CD8-positive, alpha-beta T cell (primary cell): ENCODE measurements at places on chromosomes 5 and 9.

DNA sequence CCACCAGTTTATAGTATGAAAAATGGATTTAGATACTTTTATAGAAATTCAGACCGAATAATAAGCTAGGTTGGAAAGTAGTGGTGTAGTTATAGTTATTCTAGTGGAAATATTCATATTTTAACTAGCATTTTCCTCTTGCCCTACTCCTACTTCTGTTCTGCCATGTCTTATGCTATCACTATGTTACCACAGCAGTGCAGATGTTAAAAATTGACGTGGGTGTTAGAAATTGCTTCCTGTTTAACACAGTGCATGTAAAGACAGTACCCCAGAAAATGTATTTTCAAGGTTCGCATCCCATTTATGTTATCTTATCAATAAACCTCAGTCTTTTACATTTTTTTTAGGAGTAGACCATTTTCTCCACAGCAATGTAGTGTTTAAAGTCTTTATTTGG is 774.2 kb upstream of the CDH10 start:
- DNase-seq, result no peak

DNA sequence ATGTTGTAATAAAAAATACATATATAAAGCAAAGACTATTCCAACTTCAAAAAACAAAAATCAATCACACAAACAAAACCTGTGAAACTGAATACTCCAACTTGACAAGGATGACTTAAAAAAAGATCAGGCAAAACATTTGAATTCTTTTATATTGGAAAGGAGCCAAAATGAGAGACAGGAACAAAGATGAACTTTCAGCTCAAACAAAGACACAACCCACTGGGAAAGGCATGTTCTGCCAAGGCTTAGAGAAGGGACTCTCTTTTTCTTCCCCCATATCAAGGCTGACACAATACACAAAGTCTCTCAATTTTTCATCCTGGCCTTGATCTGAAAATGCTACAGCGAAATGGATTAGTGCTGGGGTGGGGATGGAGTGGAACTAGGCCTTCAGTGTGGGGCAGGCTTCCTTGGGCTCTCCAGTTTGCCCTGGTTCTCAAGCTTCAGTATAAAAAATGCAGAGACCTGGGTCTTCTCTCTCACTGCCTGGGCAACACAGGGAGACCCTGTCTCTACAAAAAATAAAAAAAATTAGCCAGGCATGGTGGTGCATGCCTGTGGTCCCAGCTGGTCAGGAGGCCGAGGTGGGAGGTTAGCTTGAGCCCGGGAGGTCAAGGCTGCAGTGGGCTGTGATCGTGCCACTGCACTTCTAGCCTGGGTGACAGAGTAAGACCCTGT is 11.6 kb upstream of the FAM169A start:
- DNase-seq, result no peak

GRCh38 chr9:110923601-110924000 is 114.7 kb downstream of the LPAR1 start:
- no peak for DNase-seq

GRCh38 chr5:120465436-120465961 is 1.4 kb downstream of the PRR16 start:
- DNase-seq, result no peak

- DNase-seq, result no peak
Observed at GRCh38 chr5:138649316-138649720, 74.1 kb upstream of the HSPA9 start.

DNA sequence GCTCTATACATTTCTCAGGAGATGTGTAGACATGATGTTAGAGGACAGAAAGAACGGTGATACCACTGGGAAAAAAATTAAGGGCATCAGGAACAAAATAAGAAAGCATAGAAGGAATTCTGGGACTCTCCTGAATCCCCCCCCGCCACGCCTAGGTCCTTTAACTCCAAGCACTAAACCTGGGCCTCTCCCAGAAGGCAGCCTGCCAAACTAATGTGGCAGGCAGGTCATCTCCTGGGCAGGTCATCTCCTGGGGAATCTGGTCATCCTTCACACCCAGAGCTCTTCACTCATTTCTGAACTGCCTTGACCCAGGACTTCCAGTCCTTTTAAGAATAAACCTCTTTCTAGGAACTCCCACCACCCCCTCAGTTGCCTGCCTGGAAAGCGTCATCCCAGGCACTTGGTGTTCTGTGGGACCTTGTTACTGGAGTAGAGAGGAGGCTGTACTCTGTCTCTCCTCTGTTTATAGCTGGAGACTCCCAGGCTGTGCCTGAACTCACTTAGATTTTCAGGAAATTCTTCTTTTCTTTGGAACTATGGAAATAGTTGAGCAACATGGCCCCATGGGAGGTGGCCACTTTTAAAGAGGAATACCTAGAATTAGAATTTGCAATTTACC is 24.1 kb downstream of the PSAT1 start:
- no peak for DNase-seq

DNA sequence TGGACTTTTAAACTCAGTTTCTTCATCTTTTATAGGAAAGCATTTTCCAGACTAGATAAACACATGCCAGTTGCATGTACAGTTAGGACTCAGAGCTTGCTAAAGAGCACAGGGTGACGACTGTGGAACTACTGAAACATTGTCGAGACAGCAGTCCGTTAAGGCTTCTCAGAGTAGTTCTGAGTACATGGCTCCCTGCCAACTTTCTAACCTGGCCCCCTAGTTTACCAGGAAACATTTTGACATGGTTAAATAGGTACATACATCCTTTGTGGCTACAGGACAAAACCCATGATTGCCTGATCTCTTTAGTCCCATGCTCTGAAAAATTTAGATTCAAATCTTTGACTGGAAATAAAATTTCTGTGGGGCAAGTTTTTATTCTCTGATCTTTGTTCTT is 129.7 kb downstream of the SLF1 start:
- DNase-seq, result no peak

DNA sequence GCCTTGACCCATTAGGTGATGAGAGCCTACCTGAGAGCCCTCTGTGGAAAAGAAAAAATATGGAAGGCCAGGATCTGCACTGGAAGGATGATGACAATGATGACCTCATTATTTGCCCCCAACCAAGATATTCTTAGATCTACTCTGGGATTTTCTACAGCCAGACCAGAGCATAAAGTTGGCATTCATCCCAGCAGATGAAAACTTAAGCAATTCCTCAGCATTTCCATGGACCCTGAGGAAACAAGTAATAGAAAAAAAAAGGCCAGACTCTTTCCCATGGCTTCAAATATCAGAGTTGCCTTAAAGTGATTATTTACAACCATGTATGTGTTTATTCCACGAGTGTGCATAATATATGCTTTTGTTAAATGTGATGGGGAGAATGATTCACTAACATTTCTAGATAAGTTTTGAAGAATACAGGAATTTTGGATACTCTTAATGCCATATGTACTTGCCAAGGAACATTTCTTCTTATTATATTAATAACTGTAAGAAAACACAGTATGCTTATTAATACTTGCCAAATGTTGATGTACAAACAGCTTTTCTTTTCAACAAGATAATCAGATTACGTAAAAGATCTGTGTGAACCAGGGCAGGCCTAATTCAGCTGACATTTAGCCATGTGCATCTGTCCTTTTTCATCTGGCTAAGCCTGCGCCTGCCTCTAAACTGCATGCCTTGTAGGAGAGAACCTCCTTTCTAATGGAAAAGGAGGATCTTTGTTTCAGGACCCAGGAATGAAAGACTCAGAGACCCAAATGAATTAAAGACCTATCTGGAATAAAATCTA is 94.8 kb downstream of the ARRDC3 start:
- DNase-seq, result no peak

- DNase-seq, result no peak
Observed at GRCh38 chr5:78552729-78553342, 95.7 kb downstream of the LHFPL2 start.
